ENCODE measurements at places on chromosomes 4 and X.

- DNase-seq: no peak
Observed at GRCh38 chr4:95889662-95890061, 49.8 kb downstream of the PDHA2 start.

GRCh38 chrX:136034668-136035067, 49.4 kb downstream of the SLC9A6 start:
- no peak for DNase-seq

DNA sequence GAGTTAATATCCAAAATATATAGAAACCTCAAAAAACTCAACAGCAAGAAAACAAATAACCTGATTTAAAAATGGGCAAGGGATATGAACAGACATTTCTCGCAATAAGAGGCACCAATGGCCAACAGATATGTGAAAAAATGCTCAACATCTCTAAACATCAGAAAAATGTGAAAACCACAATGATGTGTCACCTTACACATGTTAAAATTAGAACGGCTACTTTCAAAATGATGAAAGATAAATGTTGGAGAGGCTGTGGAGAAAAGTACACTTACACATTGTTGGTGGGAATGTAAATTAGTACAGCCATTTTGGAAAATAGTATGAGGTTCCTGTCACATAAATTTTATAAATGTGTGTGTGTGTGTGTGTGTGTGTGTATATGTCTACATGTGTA, 731.3 kb downstream of the DMD start:
- no peak for DNase-seq

DNA sequence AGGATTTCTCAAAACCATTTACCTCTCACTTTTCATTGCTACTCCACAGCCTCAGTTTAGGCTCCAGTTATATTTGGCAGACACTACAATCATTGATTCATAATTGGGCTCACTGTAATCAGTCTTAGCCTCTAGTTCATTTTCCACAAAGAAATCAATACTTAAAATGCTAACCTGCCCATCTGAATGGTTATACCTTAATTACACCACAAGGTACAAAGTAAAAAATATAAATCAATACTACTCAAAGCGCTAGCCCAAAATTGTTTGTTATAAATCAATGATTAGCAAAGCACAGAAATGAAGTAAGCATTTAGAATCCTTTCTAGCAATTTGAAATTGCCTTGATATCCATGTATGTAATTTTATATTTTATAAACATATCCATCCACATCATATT, 222.6 kb upstream of the NDST3 start:
- no peak for DNase-seq

GRCh38 chrX:125744914-125745313, 421.2 kb downstream of the DCAF12L2 start:
- no peak for DNase-seq

DNA sequence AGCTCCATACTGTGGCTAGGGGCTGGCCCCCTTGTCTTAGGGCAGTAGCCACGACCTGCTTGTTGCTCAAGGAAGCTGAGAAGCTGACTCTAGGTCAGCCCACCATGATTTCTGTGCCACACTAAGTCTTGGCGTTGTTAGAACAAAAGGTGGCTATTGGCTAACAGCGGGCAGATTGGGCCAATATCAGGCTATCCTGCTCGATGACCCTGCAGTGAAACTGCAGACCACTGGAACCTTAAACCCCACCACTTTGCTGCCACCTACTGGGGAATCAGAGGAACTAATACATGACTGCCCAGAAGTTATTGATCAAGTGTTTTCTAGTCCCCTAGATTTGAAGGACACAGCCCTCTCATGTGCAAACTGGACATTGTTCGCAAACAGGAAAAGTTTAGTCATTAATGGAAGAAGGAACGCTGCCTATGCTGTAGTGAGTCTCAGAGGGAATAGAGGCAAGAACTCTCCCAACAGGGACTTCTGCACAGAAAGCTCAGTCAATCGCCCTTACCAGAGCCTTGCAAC, 17.0 kb upstream of the PAPSS1 start:
- DNase-seq: no peak

- no peak for DNase-seq
Observed at GRCh38 chr4:116118221-116118620, 967.2 kb downstream of the TRAM1L1 start.

- no peak for DNase-seq
Observed at GRCh38 chrX:115602729-115603389, 41.9 kb downstream of the PLS3 start.

GRCh38 chrX:119981286-119982070, 37.9 kb upstream of the NKAP start:
- no peak for DNase-seq

GRCh38 chr4:166091912-166092510, 219.0 kb downstream of the TLL1 start:
- no peak for DNase-seq

- DNase-seq: no peak
Observed at GRCh38 chr4:153064571-153064970, 128.4 kb downstream of the FHDC1 start.

DNA sequence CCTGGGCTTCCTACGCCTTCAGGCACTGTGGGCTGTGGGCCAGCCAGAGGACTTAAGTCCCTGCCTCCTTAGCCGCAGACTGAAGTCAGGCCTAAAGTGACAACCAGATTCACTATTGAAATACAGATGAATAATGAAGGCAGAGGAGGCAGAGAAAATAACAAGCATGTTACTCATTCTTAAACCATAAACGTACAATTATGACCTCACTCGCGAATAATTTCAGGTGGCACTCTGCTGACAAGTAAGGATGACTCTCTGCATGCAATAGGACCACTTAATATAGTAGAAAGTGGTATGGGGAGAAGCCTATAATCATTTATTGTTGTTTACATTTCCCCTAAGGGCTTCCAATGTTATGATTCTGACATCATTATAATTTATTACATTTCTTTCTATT, 409.2 kb upstream of the FGF13 start:
- no peak for DNase-seq

GRCh38 chrX:120120223-120120622, 4.5 kb upstream of the RHOXF1 start:
- DNase-seq: no peak

DNA sequence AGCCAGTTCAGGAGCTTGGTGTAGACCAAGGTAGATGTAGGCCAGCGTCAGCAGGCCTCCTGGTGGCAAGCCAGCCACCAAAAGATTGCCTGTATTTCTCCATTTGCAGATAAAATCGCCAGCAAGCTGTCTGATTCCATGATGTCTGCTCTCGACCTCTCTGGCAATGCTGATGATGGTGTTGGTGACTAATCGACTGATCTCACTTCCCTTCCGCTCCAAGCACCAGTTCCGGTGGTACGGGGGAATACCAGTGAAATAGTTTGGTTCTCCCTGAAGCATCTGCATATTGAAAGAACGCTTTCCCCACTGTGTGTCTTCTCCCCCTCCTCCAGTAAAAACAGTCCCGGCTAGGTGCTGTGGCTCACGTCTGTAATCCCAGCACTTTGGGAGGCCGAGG, 30.4 kb downstream of the GNL3L start:
- DNase-seq: no peak

DNA sequence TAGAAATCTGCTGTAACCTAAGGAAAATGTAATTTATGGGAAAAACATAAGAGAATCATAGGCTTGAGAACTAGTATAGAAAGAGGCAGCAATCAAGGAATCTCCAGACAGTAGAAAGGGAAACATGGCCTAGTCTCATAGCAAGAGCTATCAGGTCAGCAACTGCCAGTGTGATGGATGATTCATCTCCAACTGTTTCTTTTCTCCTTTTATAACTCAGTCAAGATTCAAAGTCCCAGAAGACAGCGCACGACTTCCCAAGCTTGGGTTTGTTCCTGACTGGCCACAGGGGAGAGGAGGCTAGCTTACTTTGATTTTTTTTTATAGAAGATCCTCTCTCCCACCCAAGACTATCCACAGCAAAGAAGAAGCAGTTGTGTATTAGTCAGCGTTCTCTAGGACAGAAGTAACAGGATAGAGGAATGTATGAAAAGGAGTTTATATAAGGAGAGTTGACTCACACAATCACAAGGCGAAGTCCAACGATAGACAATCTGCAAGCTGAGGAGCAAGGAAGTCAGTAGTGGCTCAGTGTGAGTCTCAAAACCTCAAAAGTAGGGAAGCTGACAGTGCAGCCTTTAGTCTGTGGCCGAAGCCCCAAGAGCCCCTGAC, 181.5 kb downstream of the GC start:
- DNase-seq: no peak

DNA sequence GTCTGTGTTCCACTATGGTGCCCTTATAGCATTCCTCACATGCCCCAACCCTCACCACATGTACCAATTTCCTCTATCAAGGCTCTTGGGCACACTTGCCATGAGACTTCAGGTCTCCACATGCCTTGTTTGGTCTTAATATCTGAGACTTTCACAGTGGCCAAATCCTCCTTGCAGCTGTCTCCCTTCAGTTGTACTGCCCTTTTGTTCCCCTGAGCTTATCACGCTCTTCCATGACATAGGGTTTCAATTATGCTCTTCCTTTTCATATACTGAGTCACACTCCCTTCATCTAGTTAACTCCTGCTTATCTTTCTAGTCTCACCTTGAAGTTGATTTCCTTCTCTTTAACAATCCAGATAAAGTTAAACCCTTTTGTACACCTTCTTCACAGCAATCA, 212.9 kb downstream of the PDHA2 start:
- DNase-seq: no peak

- DNase-seq: no peak
Observed at GRCh38 chr4:26701786-26702227, 117.9 kb downstream of the TBC1D19 start.

- no peak for DNase-seq
Observed at GRCh38 chr4:142882159-142882558, 36.1 kb upstream of the INPP4B start.

DNA sequence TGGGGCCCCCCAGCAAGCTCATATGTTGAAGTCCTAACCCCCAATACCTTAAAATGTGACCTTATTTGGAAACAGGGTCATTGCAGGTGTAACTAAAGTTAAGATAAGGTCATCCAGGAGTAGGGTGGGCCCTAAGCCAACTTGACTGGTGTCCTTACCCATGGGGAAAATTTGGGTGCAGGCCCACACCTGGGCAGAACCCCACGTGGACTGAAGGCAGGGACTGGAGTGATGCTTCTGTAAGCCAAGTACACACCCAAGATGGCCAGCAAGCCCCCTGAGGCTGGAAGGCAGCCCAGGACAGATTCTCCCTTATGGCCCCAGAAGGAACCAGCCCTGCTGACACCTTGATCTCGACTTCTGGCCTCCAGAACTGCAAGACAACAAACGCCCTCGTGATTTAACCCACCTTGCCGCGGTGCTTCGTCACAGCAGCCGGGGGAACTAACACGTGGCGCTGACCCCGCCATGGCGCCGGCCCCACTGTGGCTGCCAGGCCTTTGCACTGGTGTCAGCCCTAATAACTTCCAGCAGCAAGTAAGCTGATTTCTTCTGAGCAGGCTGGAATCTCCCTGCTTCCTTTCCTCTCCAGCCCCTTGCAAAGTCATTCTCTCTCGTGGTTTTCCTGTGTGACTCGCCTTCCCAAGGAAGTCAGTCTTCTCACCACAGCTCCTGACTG, 23.2 kb upstream of the MXD4 start:
- no peak for DNase-seq

- no peak for DNase-seq
Observed at GRCh38 chrX:73182502-73183114, 32.0 kb downstream of the NAP1L2 start.

DNA sequence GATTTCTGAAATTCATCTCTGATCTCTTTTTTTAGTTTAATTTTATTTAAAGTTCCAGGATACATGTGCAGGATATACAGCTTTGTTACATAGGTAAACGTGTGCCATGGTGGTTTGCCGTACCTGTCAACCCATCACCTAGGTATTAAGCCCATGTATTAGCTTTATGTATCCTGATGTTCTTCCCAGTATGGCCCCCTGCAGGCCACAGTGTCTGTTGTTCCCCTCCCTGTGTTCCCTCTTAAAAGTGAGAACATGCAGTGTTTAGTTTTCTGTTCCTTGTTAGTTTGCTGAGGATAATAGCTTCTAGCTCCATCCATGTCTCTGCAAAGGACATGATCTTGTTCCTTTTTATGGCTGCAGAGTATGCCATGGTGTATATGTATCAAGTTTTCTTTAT, 153.2 kb downstream of the RAPGEF2 start:
- no peak for DNase-seq

- DNase-seq: no peak
Observed at GRCh38 chrX:47573341-47574075, 8.7 kb upstream of the TIMP1 start.

GRCh38 chr4:18686338-18687037, 664.9 kb upstream of the LCORL start:
- no peak for DNase-seq

DNA sequence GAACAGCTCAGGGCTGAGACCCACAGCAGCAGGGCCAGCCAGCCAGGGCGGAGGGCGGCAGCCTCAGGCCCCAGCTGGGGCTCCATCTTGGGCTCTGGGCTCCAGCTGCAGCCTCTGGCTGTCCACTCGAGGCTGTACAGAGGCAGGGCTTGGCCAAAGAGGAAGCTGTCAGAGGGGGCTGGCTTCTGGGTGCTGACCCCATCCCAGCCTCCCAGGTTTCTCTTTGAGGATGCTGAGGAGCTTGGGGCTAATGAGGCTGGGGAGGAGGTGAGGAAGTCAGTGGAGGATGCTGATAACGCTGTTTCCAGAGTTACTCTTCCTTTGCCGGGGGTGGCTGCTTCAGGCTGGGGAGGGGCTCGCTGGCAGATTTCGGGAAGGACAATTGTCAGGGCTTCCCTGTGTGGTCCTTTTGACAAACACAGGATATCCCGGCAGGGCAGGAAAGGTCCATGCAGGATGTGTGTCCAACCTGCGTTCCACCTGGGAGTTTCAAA, at the start of gene DIPK2B:
TSS of gene DIPK2B (minus strand) at position 136 of the 494 bp plus-strand sequence. CDS start at position 86, 50 bp downstream.
- no peak for DNase-seq

GRCh38 chrX:52995987-52996331, 37.6 kb upstream of the FAM156A start:
- no peak for DNase-seq

DNA sequence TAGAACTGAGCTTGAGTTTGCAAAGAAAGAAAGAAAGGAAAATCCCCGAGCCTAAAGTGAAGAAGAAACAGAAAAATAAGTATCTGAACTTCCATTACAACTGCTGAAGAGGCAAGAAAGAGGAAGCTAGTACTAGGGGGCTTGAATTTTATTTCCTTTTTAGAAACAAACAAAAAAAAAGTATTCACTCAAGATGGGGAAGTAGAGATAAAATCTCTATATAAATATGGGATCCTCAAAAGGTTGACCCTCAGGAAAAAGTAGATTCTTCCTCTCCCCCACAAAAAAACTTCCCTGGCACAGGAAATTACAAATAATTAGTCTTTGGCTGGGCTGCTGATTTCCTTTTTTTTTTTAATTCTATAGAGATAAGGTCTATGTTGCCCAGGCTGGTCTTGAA, 16.0 kb downstream of the LRBA start:
- no peak for DNase-seq

DNA sequence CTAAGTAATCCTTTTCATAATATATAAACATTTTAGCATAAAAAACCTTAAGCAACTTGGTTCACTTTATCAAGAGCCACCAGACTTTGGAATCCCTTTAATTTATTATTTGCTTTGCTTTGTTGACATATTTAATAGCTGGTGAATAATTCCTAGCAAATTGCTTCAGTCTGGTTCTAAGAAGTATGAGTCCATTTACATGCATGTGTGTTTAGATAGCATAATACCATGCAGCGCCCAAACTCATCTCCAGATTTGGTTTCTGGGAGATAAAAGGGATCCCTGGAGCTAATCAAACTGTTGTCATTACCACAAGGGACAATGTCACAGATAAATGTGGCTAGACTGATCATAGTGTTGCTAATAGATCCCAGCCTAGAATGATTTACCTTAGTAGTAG, 111.8 kb downstream of the TMEM144 start:
- DNase-seq: no peak

- DNase-seq: no peak
Observed at GRCh38 chr4:154471526-154472331, 19.9 kb downstream of the DCHS2 start.

All from stimulated activated CD8-positive, alpha-beta memory T cell treated with anti-CD3 and anti-CD28 coated beads, Interleukin-2, amount 100 ng/mL, for 1 hour (primary cell).